Activated T-helper 17 cell treated with anti-CD3 and anti-CD28 coated beads, Interleukin-2, amount 50 U/mL, for 72 hours (primary cell): ENCODE measurements at places on chromosomes 1 and 21. TPM values are rescaled to one million over a fixed set of nuclear protein-coding genes. Genes with fewer than 3 reads are reported as not detected.
A peak's percentile ranks its signal among the peaks of the same experiment; 100 is the strongest.

- H3K4me1 ChIP-seq = no peaks in the 10 kb centered on the region
- H3K4me3 ChIP-seq = no peak overlapping the region
- H3K36me3 ChIP-seq = no peaks in the 10 kb centered on the region
- H3K27me3 ChIP-seq = peaks cover 42% of the 10 kb centered on the region
- no peak for ATAC-seq
- H3K27ac ChIP-seq = no peak overlapping the region
These were observed 53.2 kb downstream of the RIPK4 start for GRCh38 chr21:41713495-41714281.

GRCh38 chr1:30191154-30191702 is 532.2 kb downstream of the MATN1 start:
- peak overlapping the region; percentile 52 for H3K4me3 ChIP-seq
- H3K36me3 ChIP-seq = no peaks in the 10 kb centered on the region
- H3K27ac ChIP-seq = peak overlapping the region; percentile 83
- peak; percentile 98 for ATAC-seq
- no peaks in the 10 kb centered on the region for H3K27me3 ChIP-seq

- peaks cover 68% of the 10 kb centered on the region for H3K27me3 ChIP-seq
- no peak overlapping the region for H3K27ac ChIP-seq
- peaks cover 9% of the 10 kb centered on the region for H3K36me3 ChIP-seq
- no peak for ATAC-seq
These were observed 9.5 kb downstream of the SIM2 start for GRCh38 chr21:36708286-36709029.

DNA sequence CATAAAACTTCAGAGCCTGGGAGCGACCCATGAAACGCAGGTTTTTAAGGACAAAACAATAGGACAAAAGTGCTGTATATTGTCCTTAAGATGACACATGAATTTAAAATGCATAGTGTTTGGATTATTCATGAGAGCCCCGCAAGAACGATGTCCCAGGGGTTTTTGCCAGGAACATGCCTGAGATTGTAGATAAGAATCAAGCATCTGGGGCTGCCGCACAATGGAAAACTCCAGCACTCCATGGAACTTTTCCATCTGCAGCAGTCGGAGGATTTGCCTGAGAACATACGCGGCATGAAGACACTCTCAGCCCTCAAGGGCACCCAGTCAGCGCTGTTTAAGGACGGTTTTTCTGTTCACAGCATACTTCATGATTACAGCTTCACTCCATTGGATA is 5.3 kb upstream of the ERG start:
- H3K4me1 ChIP-seq = no peaks in the 10 kb centered on the region
- peaks cover 46% of the 10 kb centered on the region for H3K27me3 ChIP-seq
- no peak overlapping the region for H3K4me3 ChIP-seq
- no peak for ATAC-seq
- H3K36me3 ChIP-seq = no peaks in the 10 kb centered on the region
- no peak overlapping the region for H3K27ac ChIP-seq

- H3K4me1 ChIP-seq = peaks cover 55% of the 10 kb centered on the region
- ATAC-seq = peak; percentile 40
- H3K27ac ChIP-seq = peak overlapping the region; percentile 66
- H3K36me3 ChIP-seq = peaks cover 10% of the 10 kb centered on the region
- H3K4me3 ChIP-seq = peak overlapping the region; percentile 59
These were observed 142.1 kb downstream of the DHRS3 start for GRCh38 chr1:12475947-12476346.

- no peak for ATAC-seq
- no peak overlapping the region for H3K27ac ChIP-seq
- H3K4me3 ChIP-seq = no peak overlapping the region
- H3K27me3 ChIP-seq = peaks cover 4% of the 10 kb centered on the region
- no peaks in the 10 kb centered on the region for H3K36me3 ChIP-seq
- peaks cover under 1% of the 10 kb centered on the region for H3K4me1 ChIP-seq
These were observed 7.4 kb upstream of the HYI start for GRCh38 chr1:43460988-43461693.

DNA sequence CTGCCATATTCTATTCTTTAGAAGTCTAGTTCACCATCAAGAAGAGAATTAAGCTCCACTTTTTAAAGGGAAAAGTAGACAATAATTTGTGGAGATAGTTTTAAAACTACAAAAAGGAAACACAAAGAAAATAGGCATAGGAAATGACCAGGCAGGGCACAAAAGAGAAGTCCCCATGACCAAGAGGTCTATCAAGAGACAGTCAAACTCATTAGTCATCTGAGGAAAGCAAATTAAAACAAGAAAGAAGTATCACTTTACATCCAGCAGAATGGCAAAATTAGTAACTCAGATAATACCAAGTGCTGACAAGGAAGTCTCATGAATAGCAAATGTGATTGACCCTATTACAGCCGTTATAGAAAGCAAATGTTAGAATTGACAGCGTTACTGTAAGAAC is 243.7 kb upstream of the SNX7 start:
- ATAC-seq = no peak
- H3K4me3 ChIP-seq = no peak overlapping the region
- H3K4me1 ChIP-seq = peaks cover 5% of the 10 kb centered on the region
- H3K36me3 ChIP-seq = no peaks in the 10 kb centered on the region
- H3K27ac ChIP-seq = no peak overlapping the region

DNA sequence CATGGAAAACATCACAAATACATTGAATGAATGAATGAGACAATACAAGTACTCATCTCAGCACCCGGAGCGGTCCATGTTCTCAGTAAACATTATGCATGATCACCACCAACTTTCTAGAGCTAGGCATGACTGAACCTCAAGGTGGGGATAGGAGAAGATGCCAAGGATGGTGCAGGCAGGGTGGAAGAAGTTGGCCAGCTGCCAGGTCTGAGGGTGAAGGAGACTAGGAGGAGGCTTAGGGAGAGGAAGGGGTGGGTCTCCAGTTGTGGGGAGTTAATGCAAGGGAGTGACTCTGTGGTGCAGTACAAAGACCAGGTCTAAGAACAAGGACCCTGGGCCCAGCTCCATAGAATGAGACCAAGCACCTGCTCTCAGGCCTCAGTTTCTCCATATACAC is 91.7 kb downstream of the MATN1 start:
- H3K4me3 ChIP-seq = no peak overlapping the region
- no peaks in the 10 kb centered on the region for H3K4me1 ChIP-seq
- peaks cover 23% of the 10 kb centered on the region for H3K27me3 ChIP-seq
- no peaks in the 10 kb centered on the region for H3K36me3 ChIP-seq

- peaks cover 4% of the 10 kb centered on the region for H3K4me1 ChIP-seq
- no peak overlapping the region for H3K27ac ChIP-seq
- no peak for ATAC-seq
- H3K27me3 ChIP-seq = peaks cover 30% of the 10 kb centered on the region
- H3K36me3 ChIP-seq = no peaks in the 10 kb centered on the region
These were observed 6.6 kb downstream of the FMO1 start for GRCh38 chr1:171254859-171255258.

GRCh38 chr1:179128520-179128919 is 46.6 kb downstream of the TOR3A start:
- ATAC-seq = no peak
- peaks cover 13% of the 10 kb centered on the region for H3K4me1 ChIP-seq
- no peak overlapping the region for H3K27ac ChIP-seq
- no peaks in the 10 kb centered on the region for H3K27me3 ChIP-seq

- ATAC-seq = no peak
- peaks cover 8% of the 10 kb centered on the region for H3K27me3 ChIP-seq
- H3K27ac ChIP-seq = no peak overlapping the region
- no peak overlapping the region for H3K4me3 ChIP-seq
- H3K4me1 ChIP-seq = peaks cover 5% of the 10 kb centered on the region
- no peaks in the 10 kb centered on the region for H3K36me3 ChIP-seq
These were observed 78.2 kb upstream of the TARDBP start for GRCh38 chr1:10934150-10934818.

DNA sequence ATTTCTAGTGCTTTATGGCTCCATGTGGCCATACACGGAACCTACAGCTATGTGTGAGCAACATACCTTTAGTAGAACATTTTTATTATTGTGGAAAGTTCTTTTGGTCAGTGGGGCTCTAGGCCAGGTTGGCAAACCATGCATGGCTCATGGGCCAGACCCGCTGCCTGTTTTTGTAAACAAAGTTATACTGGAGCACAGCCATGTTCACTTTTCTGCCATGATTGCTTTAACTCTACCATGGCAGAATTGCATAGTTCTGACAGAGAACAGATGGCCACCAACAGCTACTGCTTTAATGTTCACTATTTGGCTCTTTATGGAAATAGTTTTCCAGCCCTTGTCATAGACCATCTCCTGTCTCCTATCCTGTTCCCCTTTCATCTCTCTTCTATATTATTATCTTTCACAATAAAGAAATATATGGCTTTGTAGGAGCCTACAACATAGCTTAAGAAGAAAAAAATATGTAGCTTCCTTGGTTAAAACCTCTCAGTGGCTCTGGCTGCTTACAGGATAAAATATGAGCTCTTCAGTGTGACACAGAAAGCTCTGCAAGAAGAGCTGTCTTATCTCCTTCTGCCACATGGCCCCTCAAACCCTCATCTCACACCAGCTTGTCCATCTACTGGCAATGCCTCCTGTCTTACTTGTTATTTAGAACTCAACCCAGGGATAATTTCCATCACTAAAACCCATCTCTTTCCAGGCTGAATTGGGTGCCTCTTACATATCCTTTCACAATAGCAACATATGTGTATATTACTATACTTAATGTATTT is 54.6 kb upstream of the RWDD3 start:
- no peaks in the 10 kb centered on the region for H3K36me3 ChIP-seq
- H3K4me3 ChIP-seq = no peak overlapping the region
- no peak for ATAC-seq
- no peaks in the 10 kb centered on the region for H3K4me1 ChIP-seq
- H3K27me3 ChIP-seq = peaks cover 8% of the 10 kb centered on the region
- H3K27ac ChIP-seq = no peak overlapping the region

- no peaks in the 10 kb centered on the region for H3K36me3 ChIP-seq
- H3K27me3 ChIP-seq = peaks cover 2% of the 10 kb centered on the region
- no peak overlapping the region for H3K27ac ChIP-seq
- no peak for ATAC-seq
These were observed 60.5 kb downstream of the ATP1A1 start for GRCh38 chr1:116433275-116434257.

DNA sequence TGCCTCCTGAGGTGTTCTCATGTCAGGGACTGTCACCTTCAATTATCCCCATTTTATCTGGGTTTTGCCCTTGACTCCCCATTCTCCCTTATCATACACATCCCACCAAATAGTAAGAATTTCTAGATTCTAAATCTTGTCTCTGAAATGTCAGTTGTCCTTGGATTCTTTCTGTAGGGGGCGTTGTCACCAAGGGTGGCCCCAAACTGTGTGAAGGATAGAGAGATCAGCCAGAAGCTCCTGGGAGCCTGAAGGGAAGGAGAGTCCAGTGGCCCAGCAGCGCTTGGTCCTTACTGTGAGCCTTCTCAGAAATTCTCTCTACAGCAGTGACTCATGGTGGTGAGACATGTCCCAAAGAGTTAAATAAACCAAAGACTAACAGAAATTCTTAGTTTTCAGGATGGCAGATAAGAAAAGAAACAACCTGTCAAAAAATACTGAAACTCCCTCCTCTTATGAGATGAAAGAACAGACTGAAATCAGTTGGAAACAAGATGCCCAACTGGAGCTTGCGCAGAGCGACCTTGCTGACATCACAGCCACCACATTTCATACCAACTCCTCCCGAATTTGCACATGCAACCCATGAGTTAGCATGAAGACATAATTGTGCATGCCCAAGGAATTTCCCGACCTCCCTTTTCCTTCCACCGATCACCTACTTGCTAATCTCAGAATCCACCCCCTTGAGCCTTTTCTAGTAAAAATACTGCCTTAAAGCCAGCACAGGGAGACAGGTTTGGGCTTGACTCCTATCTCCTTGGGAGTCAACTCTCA is 109.8 kb downstream of the ELAVL4 start:
- H3K27ac ChIP-seq = no peak overlapping the region
- H3K4me3 ChIP-seq = no peak overlapping the region
- no peaks in the 10 kb centered on the region for H3K27me3 ChIP-seq
- no peaks in the 10 kb centered on the region for H3K4me1 ChIP-seq

GRCh38 chr1:161727256-161727924 is 6.0 kb downstream of the FCRLB start:
- H3K27me3 ChIP-seq = peaks cover 17% of the 10 kb centered on the region
- no peaks in the 10 kb centered on the region for H3K36me3 ChIP-seq
- ATAC-seq = peak; percentile 38
- peaks cover 28% of the 10 kb centered on the region for H3K4me1 ChIP-seq
- H3K4me3 ChIP-seq = peak overlapping the region; percentile 85
- H3K27ac ChIP-seq = peak overlapping the region; percentile 78

GRCh38 chr1:56286506-56286905 is 292.9 kb downstream of the PLPP3 start:
- no peaks in the 10 kb centered on the region for H3K36me3 ChIP-seq
- no peak overlapping the region for H3K4me3 ChIP-seq
- no peaks in the 10 kb centered on the region for H3K4me1 ChIP-seq
- no peak for ATAC-seq
- no peak overlapping the region for H3K27ac ChIP-seq

DNA sequence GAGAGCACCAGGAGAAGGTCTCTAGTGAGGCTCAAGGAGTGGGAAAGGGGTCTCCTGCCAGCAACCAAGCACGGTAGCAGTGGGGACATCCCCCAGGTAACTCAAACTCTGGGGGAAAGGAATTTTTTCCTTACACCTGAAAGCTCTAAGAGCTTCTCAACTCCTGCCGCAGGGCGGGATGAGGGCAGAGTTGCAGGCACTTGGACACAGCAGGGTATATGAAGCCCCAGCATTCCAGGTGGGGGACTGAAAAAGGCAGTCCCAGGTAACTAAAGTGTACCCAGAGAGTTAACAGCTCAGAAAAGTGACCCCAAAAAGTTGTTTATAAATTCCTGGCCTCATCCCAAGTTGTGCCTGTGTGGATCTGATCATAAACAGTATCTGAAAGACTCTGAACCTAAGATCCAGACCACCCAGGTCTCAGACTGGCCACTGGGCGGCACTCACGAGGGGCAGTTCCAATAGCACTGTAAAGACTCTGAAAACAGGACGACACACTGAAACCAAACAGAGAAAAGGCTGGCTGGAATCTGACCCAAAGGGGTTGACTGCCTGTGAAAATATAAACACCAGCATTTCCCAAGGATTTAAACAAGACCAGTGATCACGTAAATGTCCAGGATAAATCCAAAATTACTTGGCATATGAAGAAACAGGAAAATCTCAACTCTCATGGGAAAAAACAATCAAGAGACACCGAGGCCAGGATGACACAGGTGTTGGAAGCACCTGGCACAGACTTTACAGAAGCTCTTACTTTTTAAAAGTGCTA is 47.5 kb downstream of the HSF2BP start:
- no peak overlapping the region for H3K4me3 ChIP-seq
- no peak overlapping the region for H3K27ac ChIP-seq
- H3K36me3 ChIP-seq = no peaks in the 10 kb centered on the region
- H3K27me3 ChIP-seq = no peaks in the 10 kb centered on the region

GRCh38 chr1:233459968-233460367 is 132.4 kb downstream of the MAP3K21 start:
- ATAC-seq = no peak
- no peaks in the 10 kb centered on the region for H3K36me3 ChIP-seq
- peaks cover 11% of the 10 kb centered on the region for H3K27me3 ChIP-seq
- H3K4me3 ChIP-seq = no peak overlapping the region

GRCh38 chr1:6353619-6353954 is 40.0 kb downstream of the ACOT7 start:
- ATAC-seq = no peak
- H3K27ac ChIP-seq = peak overlapping the region; percentile 68
- no peak overlapping the region for H3K4me3 ChIP-seq
- H3K27me3 ChIP-seq = no peaks in the 10 kb centered on the region
- H3K4me1 ChIP-seq = no peaks in the 10 kb centered on the region

DISC1 gene
- total RNA-seq = 3.9 TPM

OR2M5 gene
- total RNA-seq = not detected

ADAM30 gene
- not detected for total RNA-seq

HTR1D gene
- not detected for total RNA-seq

RPRD2 gene
- total RNA-seq = 23.0 TPM

REG4 gene
- not detected for total RNA-seq

PRKAB2 gene
- total RNA-seq = 6.5 TPM

TRPM2 gene
- 25.6 TPM for total RNA-seq

HPCA gene
- total RNA-seq = not detected
